Dermis microvascular lymphatic vessel endothelial cell (primary cell): ENCODE measurements at places on chromosomes 2 and 18.

DNA sequence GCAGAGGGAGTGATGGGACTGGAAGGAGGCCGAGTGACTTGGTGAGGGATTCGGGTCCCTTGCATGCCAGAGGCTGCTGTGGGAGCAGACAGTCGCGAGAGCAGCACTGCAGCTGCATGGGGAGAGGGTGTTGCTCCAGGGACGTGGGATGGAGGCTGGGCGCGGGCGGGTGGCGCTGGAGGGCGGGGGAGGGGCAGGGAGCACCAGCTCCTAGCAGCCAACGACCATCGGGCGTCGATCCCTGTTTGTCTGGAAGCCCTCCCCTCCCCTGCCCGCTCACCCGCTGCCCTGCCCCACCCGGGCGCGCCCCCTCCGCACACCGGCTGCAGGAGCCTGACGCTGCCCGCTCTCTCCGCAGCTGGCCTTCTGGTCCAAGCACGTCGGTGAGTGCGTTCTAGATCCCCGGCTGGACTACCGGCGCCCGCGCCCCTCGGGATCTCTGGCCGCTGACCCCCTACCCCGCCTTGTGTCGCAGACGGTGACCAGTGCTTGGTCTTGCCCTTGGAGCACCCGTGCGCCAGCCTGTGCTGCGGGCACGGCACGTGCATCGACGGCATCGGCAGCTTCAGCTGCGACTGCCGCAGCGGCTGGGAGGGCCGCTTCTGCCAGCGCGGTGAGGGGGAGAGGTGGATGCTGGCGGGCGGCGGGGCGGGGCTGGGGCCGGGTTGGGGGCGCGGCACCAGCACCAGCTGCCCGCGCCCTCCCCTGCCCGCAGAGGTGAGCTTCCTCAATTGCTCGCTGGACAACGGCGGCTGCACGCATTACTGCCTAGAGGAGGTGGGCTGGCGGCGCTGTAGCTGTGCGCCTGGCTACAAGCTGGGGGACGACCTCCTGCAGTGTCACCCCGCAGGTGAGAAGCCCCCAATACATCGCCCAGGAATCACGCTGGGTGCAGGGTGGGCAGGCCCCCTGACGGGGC is 4.6 kb downstream of the PROC start:
- DNase-seq: no peak

GRCh38 chr2:236054125-236054524 is 114.1 kb downstream of the GBX2 start:
- no peak for DNase-seq

- DNase-seq: no peak
Observed at GRCh38 chr2:85452237-85452636, 33.7 kb downstream of the SH2D6 start.

GRCh38 chr18:34947711-34948125 is 93.5 kb upstream of the MAPRE2 start:
- no peak for DNase-seq

- DNase-seq: peak; percentile 92
Observed at GRCh38 chr2:235263205-235264120, 230.4 kb upstream of the AGAP1 start.

DNA sequence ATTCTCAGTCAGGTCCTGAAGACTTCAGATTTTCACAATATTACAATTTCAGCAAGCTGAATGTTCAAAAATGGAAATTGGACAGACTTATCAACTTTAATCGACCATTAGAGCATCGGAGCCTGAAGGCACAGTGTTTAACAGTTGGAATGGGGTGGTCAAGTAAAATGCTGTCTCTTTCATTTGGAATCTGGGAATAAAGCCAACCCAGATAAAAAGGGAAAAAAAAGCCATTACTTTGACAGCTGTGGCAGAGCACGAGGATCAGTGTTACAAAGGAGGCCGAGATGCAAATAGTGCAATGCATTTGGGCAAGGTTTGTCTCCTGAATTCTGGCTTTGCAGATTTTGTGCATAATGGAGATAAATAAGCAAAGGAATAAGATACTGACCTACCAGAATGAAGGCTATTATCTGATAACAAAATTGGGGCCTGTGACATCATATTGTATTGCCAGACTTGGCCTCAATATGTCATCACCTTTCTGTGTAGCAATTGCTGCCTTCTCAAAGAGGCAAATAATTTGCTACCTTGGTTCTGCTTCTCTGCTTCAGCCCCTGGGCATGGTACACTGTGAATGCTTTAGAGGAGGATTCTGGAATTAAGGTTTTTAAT is 277.5 kb upstream of the KLHL29 start:
- DNase-seq: no peak

DNA sequence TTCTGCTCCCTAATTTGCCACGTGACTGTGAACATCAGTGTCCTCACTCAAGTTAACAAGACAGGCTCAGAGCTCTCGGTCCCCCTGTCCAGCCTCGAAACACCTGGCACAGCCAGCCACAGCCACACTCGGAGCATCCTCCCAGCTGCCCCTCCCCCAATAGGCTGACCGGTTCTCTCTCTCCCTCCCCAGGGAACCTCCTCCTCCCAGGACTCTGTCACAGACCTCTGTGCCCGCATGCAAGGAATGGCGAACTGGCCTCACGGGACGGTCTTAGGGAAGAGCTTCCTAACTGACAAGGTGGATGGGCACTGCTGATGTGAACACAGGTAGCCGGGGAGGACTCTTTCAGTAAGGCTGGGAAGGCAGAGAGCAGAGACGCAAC is 18.8 kb downstream of the CYP26B1 start:
- DNase-seq: no peak

GRCh38 chr2:217353591-217353990 is 493.7 kb upstream of the TNP1 start:
- DNase-seq: no peak

- DNase-seq: peak; percentile 5
Observed at GRCh38 chr2:176817061-176817565, 395.5 kb upstream of the HNRNPA3 start.

- DNase-seq: no peak
Observed at GRCh38 chr2:193693758-193694157, 1499.0 kb upstream of the TMEFF2 start.

DNA sequence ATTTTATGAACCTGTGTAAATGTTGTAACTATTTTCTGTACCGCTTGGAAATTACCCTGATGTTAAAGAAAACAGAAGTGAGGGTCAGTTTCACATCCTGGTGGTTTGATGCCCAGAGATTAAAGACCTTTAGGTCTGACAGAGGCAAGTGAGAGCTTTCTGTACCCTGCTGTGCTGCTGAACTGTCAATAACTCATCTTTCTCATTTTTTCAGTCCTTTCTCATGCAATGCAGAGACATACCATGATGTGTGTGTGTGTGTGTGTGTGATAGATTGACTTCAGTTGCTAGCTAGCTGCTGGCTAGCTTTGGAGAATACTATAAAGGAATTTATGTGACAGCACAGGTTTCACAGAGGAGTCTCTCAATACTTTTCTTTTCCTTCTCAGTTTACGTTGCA is 2025.6 kb upstream of the LRRTM1 start:
- no peak for DNase-seq

DNA sequence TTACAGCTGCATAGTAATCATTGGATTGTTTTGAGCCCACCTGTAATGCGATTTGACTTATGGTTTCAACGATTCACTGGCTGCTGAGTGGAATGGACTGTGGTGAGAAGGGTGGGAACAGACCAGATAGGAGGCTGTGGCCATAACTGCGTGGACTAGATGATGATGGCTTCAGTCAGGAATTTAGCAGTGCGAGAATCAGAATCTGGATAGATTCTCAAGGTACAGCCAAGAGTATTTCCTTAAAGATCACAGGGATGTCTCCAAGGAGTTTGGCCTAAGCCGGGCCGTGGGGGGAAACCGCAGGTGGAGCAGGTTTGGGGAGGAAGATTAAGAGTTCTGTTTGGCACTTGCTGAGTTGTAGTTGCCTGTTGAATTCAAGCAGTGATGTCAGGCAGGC is 44.0 kb upstream of the CHMP1B start:
- no peak for DNase-seq

DNA sequence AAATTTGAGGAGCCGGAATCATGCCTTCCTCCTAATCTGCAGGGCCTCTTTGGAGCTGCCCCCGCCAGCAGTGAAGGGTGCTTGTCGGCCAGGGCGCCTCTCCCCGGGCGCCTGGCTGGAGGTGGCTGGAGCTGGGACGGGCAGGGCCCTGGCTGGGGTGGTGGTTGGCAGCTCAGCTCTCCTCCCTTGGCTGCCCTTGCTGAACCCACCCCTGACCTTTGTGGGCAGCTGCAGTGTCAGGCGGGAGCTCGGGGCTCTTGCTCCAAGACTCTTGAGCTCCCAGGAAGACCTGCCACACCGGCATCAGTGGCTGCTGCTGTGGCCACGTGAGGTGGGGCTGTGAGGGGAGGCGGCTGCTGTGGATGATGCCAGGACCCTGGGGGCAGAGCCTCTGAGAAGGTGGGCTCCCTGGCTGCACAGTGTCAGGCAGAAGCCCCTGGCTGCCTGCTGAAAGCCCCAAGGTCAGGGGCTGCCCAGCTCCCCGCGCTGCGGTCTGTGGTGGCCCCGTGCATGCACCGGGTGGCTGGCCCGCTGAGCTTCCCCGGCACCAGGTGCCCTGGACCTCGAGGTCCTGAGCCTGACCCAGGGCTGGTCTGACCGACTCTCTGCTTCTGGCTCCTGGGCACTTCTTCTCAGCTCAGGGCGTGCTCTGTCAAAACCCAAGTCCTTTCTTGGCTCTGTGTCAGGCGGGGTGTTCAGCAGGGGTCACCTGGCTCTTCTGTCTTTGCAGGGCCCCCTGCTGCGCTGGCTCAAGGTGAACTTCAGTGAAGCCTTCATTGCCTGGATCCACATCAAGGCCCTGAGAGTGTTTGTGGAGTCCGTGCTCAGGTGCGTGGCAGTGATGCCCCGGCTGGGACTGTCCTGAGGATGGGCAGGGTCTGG is 34.5 kb downstream of the PDIA6 start:
- no peak for DNase-seq

GRCh38 chr2:69159986-69160385 is 147.0 kb downstream of the ANTXR1 start:
- no peak for DNase-seq

GRCh38 chr2:37125416-37125815 is 31.4 kb downstream of the EIF2AK2 start:
- DNase-seq: no peak

DNA sequence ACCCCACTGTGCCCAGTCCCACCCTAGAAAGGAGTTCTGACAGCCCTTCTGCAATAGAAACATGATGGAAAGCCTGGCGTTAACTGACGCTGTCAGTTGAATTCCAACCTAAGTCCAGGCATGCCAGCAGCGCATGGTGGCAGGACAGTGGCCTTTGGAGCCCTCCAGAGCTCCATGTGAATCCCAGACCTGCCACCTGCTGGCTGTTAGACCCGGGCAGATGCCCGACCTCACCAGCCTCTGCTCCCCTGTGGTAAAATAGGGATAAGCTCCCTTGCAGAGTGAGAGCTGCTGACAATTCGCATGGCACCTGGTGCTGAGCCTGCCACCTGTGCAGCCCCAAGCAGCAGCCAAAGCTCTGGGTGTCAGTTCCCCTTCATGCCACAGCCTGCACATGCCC is 138.6 kb downstream of the LOXHD1 start:
- DNase-seq: no peak
